CD4-positive, alpha-beta T cell treated with Interleukin-6 for 4 hours (primary cell): ENCODE measurements at places on chromosomes 7 and 10.

GRCh38 chr7:83040484-83040883, 122.2 kb downstream of the PCLO start:
- DNase-seq = no peak

DNA sequence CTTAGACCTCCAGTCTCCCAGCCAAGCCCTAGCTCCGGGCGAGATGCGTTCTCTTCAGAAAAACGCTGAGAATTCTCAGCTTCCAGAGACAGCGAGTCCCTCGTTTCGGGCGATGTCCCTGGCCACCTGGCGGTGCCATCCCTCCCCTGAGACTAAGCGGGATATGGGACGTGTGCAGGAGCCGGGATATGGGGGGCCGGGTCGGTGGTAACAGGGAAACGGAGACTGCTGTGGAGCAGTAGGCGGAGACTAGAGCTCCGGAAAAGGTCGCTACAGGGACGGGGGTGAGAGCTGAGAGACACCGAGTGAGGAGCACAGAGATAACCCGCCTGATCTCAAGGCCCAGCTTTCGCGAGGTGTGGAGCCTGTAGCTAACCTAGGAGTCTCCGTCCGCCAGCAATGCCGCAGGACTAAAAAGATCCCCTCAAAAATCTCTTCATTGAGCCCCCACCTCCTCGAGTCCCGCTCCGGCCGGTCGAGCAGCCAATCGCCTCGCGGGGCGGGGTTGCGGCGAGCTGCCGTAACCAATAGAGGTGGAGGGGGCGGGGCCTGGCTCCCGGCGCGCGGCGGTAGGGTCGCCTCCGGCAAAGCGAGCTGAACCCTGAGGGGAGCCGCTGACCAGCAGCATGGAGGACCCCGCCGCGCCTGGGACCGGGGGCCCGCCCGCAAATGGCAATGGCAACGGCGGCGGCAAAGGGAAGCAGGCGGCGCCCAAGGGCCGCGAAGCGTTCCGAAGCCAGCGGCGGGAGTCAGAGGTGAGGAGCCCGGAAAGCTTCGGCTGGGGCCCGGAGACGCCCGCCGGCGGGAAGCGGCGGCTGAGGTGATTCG, at the start of gene STRIP2:
TSS of gene STRIP2 (plus strand) at position 586 of the 828 bp plus-strand sequence. CDS start at position 627, 41 bp downstream.
- peak; percentile 91 for DNase-seq

DNA sequence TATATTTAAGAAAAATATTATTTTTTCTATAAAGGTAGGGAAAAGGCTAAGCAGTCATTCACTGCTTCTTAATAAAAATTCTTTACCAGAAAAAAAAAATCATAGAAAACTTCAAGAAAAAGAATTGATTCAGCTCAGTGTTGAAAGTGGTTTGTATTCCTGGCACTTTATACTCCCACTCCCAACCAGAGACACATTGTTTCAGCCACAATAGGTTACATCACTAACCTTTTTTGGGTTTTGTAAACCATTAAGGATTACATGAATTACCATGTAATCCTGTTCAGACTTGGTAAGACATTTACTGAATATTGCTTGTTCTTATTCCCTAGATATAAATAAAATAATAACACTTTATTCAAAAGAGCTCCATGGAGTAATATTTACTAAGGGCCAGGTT, 46.6 kb downstream of the MINPP1 start:
- no peak for DNase-seq

DNA sequence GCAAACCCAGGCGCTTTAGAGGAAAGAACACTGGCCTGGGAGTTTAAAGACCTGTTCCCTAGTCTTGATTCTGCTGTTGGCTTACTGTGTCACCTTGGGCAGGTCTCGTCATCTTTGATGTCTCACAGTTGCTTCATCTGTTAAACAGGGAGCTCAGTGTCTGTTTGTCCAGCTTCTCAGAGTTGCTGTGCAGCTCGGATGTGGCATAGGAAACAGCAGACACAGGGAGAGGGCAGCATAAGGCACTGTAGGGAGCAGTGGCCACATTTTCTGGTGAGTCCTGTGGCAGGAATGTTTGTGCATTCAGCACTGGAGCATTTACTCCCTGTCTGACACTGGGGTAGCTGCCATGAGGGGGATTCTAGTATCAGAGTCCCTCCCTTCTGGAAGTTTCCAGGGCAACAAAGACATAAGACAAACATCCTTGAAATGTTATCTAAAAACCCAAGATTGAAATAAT, 2.0 kb downstream of the REPIN1 start:
- DNase-seq = no peak

DNA sequence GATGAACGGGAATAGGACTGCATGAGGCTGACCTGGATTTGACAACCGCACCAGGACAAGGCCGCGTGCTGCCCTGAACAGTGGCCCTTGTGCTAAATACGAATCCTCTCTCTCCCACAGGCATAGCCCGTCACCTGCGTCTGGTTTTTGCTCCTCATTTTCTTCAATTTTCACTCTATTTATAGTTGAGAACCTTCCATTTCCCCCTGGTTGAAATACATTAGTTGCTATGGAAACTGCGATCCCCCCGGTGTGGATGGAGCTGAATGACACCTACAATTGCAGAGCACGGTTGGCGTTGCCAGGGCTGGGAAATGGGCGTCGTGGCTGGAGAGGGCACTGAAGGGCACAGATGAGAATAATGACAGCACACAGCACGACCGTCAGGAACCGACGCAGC, 158.6 kb upstream of the PITRM1 start:
- DNase-seq = no peak

DNA sequence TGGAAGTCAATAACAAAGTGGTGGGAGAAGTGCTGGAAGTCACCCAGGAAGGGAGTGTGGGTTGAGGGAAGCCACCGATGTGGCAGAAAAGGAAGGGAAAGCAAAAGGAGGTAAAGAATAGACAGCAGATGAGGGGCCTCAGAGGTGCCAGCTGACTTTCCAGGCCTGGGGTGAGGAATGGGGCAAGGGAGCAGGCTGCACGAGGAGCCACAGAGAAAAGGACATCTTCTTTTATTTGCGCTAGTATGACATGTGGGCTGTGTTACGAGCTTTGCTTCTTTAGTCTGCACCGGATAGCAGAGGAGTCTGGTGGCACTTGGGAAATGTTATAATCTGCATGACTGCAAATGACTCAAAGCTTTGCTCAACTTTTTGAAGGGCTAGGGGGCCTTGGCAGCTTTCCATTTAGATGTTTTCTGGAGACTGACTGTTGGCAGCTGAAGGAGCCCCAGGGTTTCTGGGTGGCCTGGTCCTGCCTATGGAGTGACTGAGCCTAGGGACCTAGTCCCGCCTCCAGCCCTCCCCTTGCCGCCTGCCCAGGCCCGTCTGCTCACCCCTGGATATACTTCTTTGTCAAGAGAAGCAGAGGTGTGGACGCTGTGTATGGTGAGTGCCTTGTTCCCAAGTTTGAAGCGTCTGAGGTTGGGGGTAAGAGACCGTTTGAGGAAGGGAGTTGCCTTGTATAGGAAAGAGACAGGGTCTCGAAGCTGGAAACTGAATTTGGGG, 5.1 kb downstream of the PRXL2A start:
- no peak for DNase-seq

DNA sequence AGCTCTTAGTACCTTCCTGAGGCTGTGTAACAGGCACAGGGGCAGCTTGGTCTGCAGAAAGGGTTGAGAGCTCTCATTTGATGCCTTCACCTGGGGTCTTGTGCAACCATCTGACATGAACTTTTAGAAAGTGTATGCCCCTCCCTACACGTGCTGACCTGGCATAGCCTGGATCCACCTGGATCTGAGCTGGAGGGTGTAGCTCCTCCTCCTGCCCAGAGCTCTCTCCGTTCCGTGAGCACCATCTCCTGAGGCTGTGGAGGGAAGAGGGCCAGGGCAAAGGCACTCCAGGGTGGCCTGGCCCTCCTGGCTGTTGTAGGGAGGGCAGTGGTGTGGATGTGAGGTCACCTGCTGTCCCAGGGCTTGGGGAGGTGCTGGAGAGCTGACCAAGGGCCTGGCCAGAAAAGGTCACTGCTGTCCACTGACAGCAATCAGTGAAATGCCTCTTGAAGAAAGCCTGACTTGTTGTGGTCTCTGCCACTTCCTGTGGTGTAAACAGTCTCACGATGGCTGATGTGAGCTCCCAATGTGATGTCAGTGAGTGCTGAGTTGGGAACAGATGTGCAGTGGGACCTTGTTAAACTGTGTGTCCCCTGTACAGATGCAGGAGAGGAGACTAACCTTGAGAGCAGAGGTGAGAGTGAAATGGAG, 23.0 kb downstream of the AMZ1 start:
- peak; percentile 54 for DNase-seq

DNA sequence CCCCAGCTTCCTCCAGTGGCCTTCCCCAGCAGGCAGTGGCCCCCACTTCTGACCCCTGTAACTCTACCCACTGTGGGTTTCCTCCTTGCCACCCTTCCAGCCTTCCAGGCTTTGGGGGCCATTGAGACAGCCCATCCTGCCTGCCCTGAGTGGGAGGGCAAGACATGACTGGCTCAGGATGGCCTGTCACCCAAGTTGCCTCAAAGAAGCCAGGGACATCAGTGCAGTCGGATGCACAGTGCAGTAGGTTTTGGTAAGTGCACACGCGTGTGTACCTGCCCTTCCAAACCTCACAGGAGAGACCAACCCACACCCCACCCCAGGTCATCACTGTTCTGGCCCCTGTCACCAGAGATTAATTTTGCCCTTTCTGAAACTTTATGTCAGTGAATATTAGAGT, 22.7 kb downstream of the ZMIZ2 start:
- DNase-seq = no peak

DNA sequence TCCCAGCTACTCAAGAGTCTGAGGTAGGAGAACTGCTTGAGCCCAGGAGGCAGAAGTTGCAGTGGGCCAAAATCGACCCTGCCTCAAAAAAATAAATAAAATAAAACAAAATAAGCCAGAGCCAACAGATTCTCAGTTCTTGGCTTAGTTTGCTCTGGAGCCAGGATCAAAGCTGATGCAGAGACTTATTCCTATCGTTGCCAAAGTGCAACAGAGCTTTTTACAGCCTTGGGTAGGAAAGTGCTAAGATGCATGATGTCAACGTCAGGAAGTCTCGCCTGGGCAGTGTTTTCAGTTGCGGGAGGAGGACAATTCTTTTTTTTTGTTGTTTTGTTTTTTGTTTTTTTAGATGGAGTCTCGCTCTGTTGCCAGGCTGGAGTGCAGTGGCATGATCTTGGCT, 43.8 kb upstream of the CYTH3 start:
- no peak for DNase-seq

DNA sequence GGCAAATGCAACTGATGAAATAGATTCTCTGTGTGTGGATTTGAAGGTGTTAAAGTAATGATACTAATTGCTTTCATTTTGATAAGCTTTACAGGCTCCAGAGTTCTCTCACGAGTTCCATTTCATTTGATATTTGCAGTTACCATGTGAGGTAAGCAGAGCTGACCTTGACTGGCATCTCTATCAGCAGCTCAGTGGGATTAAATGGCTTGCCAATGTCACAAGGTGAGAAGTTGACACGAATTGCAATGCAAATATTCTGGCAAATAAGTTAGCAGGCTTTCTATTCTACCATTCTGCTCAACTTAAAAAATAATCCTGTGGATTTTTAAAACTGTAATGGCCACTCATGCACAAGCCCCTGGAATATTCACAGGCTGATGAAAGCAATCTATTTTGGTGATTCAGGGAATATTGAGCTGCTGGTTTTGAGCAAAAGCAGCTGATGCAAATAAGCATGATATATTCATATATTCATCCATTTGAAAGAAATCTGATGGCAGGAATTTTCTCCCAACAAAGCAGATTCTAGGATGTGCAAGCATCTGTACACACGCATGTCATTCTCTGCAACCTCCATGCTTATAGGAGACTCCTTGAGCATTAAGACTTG, 64.5 kb upstream of the ANKRD1 start:
- no peak for DNase-seq
